ENCODE measurements at places on chromosomes 7 and 10.
A peak's percentile ranks its signal among the peaks of the same experiment; 100 is the strongest.

GRCh38 chr10:121914661-121915060 is 13.2 kb downstream of the ATE1 start:
- DNase-seq: no peak

DNA sequence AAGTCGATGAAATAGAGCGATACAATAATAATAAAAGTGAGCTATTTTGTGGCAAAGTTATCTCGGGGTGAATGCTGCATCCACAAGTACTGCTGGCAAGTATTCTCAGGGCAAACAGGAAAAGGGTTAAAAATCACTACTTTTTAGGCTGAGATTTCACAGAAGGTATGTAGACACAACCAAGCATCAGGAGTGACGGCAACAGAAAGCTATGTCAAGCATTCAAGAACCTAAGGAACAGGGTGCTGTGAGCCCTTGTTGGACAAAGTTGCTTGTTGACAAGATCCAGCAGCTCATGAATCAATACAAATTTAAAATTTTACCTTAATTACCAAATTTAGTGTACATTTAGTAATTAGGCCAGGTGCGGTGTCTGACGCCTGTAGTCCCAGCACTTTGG is 41.2 kb upstream of the C1QL3 start:
- no peak for DNase-seq

- DNase-seq: no peak
Measured at GRCh38 chr10:94683214-94684054, at the start of gene CYP2C18. TSS of gene CYP2C18 (plus strand) at chr10:94683729. CDS start at chr10:94683820, 91 bp downstream.

DNA sequence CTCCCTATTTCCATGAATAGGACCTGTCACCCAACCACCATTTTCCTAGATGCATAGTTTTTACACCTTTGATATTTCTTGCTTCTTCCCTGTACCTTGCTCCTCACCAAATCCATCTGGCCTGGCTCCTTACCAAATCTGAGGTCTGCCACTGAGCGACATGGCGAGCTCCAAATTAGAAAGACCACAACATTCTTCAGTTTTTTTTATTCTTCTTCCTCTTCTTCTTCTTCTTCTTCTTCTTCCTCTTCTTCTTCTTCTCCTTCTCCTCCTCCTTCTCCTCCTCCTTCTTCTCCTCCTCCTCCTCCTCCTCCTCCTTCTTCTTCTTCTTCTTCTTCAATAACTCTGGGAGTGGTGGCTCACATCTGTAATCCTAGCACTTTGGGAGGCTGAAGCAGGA is 7.1 kb downstream of the CPED1 start:
- peak; percentile 65 for DNase-seq

GRCh38 chr10:131159771-131160170 is 151.8 kb downstream of the TCERG1L start:
- DNase-seq: no peak

GRCh38 chr10:62759599-62760175 is 44.8 kb upstream of the ADO start:
- DNase-seq: no peak

- no peak for DNase-seq
Measured at GRCh38 chr10:11488126-11488525, 123.3 kb downstream of the USP6NL start.

DNA sequence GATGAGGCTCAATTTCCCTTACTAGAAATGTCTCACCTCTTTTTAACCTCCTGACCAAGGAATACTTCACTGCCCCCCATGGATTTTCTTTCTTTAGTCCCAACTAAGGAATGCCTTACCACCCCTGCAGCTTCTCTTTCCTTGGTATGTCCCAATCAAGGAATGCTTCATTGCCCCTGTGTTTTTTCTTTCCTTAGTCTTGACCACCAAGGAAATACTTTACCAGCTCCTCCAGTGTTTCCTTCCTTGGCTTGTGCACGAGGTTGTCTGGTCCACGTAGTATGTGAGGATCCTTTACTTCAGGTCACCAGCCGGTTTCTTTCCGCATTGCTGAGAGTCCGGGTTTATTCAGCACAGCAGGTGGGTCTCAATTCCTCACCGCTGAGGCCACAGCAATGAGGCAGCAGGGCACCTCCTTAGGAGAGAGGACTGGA is 59.3 kb downstream of the CYP2C9 start:
- DNase-seq: no peak

GRCh38 chr7:88969167-88969566 is 173.6 kb upstream of the TEX47 start:
- DNase-seq: no peak

DNA sequence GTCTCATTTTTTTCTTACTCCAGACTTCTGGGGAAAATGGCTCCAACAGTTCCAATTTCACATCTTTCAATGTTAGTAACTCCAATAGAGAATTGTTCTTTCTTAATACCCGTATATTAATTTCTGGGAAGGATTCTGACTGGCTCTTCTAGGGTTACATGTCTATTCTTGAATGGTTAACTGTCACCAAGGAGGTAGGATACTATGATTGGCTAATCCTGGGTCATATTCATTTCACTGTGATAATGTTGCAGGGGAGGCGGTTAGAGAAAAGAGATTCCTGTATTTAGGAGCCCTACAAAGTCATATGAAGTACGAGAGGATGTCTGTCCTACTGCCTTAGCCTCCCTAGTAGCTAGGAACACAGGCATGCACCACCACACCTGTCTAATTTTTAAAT is 16.1 kb upstream of the VCL start:
- no peak for DNase-seq
